ENCODE measurements at places on chromosomes 1 and 21. TPM values are rescaled to one million over a fixed set of nuclear protein-coding genes. Genes with fewer than 3 reads are reported as not detected.

DNA sequence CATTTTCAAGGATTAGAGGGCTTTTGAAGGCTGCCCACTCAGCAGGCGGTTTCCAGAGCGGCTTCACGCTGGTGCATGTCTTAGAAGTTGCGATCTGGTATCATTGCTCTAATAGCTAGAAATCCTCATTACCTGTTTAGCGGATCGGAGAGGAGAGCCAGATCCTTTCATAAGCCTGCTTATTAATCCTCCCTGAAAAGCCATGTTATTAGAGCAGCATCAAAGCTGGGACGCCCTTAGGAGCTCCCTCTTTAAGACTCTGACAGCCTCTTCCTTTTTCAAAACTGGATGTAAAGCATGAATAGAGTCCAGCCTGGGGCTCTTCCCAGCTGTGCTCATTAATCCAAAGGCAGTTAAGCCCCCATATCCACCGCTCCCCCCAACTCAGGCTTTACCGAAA, 13.9 kb upstream of the CTSE start:
- no peak for DNase-seq

DNA sequence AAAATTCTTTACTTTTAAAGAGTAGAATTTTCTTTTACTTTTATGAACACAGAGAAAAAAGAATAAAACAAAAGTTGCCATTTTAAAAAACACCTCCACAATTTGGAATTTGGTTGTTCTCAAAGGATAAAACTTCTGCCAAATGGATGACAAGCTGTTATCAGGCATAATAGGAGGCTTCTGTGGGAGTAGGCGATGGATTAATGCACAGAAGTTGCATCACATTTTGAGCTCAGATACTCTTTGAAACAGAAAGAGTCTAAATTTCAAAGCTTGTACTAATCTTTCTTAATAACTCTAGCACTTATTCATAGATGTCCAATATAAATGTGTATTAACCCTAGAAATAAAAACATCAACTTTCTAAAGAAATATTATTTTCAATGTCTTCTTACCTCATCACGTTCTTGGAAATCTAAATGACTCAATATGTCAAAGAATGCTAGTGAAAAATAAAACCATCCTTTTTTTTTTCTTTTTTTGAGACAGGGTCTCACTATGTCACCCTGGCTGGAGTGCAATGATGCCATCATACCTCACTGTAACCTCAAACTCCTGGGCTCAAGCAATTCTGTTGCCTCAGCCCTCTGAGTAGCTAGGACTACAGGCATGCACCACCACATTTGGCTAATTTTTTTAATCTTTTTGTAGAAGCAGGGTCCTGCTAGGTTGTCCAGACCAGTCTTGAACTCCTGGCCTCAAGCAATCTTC, 112.8 kb upstream of the USP25 start:
- no peak for DNase-seq

DNA sequence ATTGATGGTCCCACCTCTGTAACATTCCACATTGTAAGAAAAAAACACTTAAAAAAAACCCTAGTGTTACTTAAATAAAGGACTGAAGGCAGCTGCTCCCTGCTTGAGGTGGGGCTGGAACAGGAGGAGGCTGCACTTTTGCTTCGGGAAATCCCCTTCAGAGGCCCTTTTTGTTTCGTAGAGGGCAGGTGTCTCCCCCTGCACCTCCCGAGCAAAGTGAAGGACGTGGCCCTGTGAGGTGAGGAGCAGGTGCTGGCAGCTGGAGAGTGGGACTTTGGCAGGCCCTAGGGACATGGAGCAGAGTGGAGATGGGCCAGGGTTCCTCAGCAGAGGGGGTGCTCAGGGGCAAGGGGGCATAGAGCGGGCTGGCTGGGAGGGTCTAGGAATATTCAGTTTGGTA, 33.4 kb upstream of the WNT4 start:
- no peak for DNase-seq

GRCh38 chr1:56432166-56432971, 147.0 kb downstream of the PLPP3 start:
- DNase-seq: no peak

The SNIP1 gene
- total RNA-seq: 9.7 TPM

DNA sequence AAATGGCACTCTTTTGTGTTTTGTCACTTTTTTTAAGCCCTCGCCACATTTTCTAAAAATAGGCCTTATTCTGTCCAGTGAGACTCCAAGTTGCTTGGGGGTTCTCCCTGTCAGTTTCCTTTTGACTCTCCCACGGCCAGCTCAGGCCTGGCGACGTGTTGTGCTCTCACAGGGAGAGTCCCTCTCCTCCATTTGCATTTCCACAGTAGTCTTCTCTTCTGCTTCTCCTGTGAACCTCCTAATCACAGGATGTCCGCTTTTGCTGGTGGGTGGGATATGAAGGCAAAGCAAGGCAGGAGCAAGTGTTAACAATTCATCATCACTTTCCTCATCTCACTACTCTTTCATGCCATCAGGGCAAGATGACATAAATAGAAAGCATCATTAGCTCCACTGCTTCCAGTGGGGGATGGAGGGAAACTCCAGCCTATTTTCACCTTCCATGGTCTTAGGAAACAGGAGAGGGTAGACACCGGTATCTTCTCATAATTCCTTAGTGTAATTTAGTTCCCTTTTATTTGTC, 99.8 kb downstream of the INTS7 start:
- no peak for DNase-seq

DNA sequence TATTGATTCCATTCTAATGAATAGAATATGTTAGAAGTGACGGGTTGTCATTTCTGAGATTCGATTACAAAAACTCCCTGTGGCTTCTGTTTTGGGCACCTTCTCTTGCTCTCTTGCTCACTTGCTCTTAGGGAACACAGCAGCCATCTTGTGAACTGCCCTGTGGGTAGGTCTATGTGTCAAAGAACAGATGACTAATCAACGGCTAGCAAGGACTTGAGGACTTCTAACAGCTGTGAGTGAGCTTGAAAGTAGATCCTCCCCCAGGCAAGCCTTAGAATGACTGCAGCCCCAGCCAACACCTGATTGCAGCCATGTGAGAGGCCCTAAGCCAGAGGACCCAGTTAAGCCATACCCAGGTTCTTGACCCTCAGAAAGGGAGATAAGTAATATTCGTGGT, 49.3 kb downstream of the AZIN2 start:
- no peak for DNase-seq

DNA sequence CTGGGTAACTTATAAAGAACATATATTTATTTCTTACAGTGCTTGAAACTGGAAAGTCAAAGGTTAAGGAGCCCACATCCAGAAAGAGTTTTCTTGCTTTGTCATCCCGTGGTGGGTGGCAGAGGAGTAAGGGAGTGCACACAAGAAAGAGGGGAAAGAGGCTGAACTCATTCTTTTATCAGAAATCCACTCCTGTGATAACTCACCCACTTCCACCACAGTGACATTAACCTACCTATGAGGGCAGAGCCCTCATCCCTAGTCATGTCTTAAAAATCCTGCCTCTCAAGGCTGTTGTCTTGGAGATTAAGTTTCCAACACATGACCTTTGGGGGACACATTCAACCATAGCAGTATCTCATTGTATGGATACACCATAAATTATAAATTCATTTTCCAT, 32.5 kb upstream of the RGS4 start:
- DNase-seq: no peak

DNA sequence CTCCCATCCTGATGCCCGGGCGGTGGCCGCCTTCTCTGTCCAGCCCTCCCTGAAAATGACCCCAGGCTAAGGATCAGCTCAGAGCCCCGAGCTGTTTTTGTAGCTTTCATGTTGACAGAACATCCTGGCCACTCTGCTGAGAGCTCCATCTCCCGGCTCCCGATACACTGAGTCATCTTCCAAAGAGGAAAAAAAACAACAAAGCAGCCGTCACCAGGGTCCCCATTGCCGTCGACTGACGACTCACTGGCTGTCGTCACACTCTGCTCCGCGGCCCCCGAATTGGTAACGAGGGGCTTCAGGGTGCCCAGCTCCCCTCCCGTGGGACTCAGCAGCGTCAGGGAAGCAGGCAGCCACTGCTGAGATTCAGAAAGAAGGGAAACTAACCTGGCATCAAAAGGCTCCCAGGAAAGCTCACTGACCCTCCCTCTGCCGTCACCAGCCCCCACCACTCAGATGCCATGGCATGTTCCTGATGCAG, 67.2 kb downstream of the CD46 start:
- DNase-seq: no peak

GRCh38 chr1:119008483-119009311, 20.6 kb upstream of the TBX15 start:
- DNase-seq: no peak

The MYOCOS gene
- not detected for total RNA-seq

The CR1L gene
- not detected for total RNA-seq

- DNase-seq: no peak
Measured at GRCh38 chr1:8813991-8814390, 3.4 kb downstream of the RERE start.

The BMP8B gene
- total RNA-seq: 0.40 TPM

GRCh38 chr1:68633141-68633919, 136.4 kb upstream of the DEPDC1 start:
- DNase-seq: no peak

GRCh38 chr1:17485281-17485680, 45.8 kb upstream of the RCC2 start:
- no peak for DNase-seq

DNA sequence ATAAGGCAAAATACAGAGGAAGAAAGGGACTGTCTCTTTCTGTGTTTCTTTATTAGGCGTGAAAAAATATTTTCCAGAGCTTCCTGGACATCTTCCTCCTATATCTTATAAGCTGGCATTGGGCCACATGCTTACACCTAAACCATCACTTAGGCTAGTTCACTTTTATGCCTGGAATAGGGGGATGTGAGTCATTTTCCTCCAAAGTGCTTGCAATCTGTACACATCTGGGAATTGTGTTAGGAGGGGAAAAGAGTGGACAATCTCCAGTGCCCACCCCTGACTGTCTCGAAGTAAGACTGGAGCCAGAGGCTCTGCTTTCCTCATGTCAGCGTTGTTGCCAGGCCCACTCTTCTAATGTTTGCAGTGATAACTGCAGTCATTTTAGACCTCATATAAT, 29.9 kb downstream of the GIPC2 start:
- DNase-seq: no peak

The MMEL1 gene
- total RNA-seq: not detected

- DNase-seq: no peak
Measured at GRCh38 chr1:65209005-65209885, 61.2 kb downstream of the AK4 start.

DNA sequence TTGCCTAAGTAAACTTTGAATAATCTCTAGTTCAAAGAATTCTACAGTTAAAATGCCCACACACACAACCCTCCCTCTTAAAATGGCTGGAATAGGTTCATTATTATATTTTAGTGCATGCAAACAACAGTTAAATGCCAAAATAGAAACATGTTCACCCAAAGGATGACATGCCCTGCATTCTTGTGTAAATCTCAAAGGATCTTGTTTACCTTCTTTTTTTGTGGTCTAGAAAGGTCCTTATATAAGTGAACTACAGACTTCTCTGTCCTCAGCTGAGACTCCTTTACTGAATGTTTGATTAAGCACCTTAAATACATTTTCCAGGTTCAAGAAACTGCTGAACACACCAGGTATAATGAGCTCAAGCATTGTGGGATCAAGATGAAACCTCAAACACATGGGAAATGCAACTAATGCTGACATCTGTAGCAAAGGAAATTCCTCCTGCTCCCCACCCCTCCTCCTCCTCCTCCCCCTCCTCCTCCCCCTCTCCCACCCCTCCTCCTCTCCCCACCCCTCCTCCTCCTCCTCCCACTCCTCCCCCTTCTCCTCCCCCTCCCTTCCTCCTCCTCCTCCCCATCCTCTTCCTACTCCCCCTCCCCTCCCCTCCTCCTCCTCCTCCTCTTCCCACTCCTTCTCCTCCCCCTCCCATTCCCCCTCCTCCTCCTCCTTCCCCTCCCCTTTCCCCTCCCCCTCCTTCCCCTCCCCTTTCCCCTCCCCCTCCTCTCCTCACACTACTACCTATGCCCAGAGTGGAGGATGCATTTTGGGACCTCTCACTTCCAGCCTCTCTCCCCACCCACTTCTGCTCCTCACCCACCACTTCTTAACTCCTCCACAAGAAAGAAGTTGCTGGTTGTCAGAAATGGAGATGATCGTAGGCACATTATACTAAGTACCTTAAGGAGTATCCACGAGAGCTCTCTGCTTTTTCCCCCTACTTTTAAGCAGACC, 233.9 kb downstream of the MRPL39 start:
- DNase-seq: no peak

The HLX gene
- total RNA-seq: 4.0 TPM

DNA sequence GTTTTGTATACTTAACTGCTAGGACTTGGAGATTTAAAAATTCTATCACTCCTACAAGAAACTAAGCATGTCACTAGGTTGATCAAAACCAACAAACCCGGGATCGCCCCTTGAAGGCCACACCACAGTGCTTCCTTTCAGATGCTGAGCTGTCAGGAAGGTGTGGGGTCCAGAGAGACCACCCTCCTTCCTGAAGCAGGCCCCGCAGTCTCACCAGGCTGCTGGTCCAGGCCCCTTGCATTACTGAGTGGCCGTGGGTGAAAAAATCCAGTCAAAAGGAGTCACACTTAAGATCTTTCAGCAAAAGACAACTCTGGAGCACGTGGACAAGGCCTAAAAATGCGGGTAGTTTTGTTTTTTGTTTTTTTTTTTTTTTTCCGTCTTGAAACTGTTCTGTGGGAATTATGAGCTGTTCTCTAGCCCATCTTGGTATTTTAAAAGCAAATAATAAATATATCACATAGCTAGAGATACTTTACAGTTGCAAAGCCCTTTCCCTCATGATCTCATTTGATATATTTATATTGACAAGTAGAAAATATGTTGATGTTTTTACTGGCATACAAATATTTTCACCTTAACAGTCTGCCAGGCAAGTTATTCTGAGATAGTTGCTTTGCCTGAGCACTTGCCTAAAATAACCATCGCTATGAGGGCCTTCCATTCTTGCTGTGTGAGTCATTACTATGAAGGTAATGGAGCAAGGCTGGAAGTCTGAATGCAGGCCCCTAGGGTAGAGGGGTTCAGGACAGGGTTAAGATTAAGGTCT, 73.1 kb upstream of the EDEM3 start:
- DNase-seq: no peak

- peak; percentile 91 for DNase-seq
Measured at GRCh38 chr1:21573971-21574465, 64.8 kb downstream of the ALPL start.

- DNase-seq: no peak
Measured at GRCh38 chr1:22502202-22502601, 50.6 kb downstream of the ZBTB40 start.

The CFHR1 gene
- total RNA-seq: not detected

- no peak for DNase-seq
Measured at GRCh38 chr1:220556641-220557040, 28.7 kb downstream of the MARK1 start.

DNA sequence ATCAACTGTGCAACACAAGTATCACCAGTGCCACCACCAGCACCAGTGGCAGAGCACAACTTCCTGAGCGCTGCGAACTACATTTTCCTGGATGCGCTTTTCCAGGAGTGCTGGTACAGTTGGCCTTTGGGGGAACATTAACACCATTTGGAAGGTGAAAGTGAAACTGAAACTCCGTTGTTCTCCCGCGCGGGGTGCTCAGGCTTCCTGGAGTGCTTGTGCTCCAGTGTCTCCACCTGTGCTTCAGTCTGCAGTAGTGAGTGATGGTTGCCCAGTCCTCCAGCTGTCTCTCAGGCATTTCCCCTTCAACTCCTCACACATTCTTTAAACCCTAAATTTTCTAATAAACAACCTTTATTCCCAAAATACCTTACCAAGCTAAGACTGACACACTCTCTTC, 187.8 kb downstream of the LRRIQ3 start:
- DNase-seq: no peak

The NTNG1 gene
- total RNA-seq: 0.57 TPM

Measured in left ventricle myocardium superior (tissue), 1 donor.